G401 (cell line): ENCODE measurements at places on chromosomes 12 and 14. TPM values are rescaled to one million over a fixed set of nuclear protein-coding genes. Genes with fewer than 3 reads are reported as not detected.

CLEC4E gene
- not detected in 2 replicates for total RNA-seq

DNA sequence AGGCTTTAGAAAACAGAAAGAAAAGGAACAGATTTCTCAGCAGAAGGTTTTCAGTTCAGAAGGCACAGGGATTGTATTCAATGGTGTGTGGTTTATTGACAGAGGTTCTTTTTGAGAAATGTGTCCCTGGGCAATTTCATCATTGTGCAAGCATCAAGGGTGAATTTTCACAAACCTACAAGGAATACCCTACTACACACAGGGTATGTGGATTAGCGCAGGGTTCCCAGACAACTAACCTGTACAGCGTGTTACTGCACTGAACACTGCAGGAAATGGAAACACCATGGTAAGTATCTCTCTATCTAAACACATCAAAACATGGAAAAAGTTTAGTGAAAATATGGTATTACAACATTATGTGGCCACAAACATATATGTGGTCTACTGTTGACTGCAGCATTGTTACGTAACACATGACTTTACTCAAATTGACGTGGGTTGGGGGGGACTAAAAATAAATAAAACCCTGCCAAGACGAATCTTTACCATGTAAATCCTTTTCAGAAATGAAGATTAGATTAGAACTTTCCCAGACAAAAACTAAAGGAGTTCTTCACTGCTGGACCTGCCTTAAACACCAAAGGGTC is 893.1 kb downstream of the TMEM121 start:
- DNase-seq = no peak

DNA sequence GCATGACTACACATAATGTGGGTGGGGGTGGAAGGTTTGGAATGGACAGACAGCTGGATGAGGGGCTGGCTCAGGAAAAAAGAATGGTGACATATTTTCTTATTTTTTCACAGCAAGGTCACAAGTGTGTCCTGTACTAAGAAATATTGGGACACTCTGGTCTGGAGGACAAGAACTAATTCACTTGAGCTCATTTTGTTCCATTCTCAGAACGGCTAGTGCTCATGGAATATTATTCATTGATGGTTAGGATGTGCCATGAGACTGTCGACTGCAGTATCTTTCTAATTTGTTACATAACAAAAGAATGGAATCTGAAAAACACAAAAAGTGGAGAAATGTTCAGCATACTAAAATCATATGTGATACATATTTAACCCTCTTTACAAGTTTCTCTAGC is 149.5 kb downstream of the BMP4 start:
- DNase-seq = no peak

TAS2R14 gene
- total RNA-seq = 0.12 and 3.0 TPM in 2 replicates

DNA sequence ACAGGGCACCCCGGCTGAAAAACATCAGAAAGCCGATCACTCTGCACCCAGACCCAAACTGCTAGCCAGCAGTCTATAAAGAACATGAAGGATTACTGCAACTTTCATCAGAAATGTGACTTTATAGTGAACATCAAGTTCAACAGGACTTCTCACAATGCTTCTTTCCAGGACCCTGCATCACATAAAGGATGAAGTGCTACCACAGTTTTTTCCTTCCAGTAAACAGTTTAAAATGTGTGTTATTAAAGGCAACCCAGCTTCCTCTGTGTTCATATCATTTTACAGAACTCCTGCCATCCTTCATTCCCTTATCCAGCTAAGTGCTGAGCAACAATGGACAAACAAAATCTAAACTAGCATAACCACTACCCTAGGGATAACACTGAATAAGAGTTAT is 280.3 kb upstream of the DIO2 start:
- no peak for DNase-seq

- peak; percentile 78 for DNase-seq
Measured at GRCh38 chr12:2198005-2198501, 145.3 kb downstream of the CACNA1C start.

RTN1 gene
- total RNA-seq = not detected in 2 replicates

LDHB gene
- 1,406 and 1,548 TPM in 2 replicates for total RNA-seq

GRCh38 chr12:74820324-74820723 is 282.7 kb downstream of the ATXN7L3B start:
- DNase-seq = no peak

MYO1H gene
- not detected in 2 replicates for total RNA-seq

SLCO1B1 gene
- not detected in 2 replicates for total RNA-seq

DNA sequence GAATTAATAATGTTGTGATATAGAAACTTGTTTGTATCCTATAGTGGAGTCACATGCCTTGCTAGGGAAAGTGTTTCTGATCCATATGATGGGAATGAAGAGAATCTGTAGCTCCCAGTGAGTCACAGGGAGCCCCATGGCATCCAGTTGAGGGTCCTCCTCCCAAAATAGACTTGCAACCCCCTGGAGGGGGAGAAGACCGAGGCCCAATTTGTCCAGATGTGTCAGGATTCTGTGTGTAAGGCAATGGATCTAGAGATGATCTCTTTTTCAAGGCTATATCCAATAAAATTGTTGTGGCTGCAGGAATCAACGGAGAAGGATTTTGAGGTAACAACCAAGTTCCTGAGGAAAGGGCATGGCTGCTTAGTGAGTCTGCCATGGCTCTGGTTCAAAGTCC is 121.8 kb downstream of the BCL11B start:
- no peak for DNase-seq
